ENCODE measurements at places on chromosomes 13 and 19.
A peak's percentile ranks its signal among the peaks of the same experiment; 100 is the strongest.

GRCh38 chr13:53782488-53782961 lies 753.9 kb downstream of the OLFM4 start:
- DNase-seq, result no peak

DNA sequence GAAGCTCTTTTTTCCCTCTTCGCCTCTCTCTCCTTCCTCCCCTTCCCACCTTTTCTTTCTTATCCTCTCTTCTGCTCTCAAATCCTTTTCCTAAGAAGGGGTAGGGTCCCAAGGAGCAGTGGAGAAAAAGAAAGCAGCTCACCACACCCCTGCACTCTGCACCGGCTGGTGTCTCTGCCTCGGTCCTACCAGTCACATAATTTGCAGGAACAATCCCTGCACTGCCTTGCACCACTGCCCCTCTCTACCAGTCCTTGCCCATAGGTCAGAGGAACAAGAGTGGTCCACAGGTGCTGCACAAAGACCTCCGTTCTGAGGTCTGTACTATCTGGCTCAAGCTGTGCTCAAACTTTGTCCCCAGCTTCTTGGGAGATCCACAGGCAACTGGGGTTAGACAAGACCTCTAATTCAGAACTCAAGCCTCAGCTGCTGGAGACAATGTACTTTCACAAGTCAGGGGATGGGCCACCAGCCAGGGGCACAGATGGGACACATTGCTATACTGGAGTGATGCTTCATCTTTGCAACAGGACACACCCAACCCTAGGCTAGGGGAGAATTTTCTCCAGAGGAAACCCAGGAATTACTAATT lies 125.4 kb upstream of the ZNF507 start:
- DNase-seq, result no peak

- no peak for DNase-seq
Measured at GRCh38 chr19:34057155-34057554, 115.1 kb upstream of the LSM14A start.

DNA sequence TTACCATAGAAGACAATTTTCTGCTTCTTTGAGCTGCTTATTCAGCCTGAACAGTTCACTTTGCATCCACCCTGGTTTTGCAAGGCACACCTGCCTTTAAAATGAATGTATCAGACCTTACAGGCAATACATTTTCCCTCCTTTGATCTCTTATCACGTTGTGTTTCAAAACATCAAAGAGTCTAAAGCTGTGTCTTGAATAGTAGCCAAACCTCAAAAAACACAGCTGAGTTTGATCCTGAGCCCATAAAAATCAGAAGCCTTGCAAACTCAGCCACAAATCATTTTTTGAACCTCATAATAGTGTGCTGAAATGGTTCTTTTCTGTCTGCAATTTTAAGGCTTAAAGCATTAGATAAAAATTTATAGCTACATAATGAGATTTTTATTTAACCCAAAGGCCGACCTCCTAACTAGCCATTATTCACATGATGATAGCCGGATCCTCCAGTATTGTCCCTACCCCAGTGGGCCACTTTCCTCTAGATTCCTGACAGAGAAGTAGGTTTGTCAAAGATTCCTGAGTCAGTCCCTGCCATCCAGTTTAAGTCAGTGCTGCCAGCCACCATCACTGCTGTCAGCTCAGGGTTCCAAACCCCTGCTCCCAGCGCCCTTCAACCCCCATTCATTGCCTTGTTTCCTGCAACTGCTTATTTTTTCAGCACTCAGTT lies 71.8 kb downstream of the CAB39L start:
- DNase-seq, result no peak

DNA sequence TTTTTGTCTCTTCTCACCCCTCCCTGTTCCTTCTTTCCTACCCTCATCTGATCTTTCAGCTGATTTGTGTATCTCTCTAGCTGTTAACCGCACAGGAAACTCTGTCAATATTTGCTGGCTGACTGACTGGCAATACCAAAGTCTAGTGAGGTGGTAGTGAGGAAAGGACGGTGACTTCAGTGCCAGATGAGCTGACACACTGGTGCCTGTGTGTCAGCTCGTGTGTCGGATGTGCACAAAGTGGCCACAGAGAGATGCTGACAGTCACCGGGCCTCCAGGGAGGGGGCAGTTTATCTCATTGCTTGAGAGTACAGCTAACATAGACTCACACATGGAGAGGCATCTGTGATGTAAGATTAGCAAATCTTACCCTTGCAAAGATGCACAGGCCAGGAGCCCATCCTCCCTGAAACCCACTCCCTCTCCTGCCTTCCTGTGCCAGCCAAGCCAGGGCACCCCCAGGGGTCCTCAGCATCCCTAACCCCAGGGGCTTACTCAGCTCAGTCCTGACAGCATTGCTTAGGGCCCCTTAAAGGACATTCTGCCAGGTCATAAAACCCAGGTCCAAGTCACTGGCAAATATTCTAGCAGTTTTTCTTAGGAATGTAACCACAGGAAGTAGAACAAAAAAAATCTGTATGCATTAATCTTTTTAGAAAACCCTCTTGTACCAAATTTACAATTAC lies 80.2 kb downstream of the SHISA2 start:
- no peak for DNase-seq

- no peak for DNase-seq
Measured at GRCh38 chr13:49300276-49300675, 52.6 kb downstream of the CDADC1 start.

GRCh38 chr13:59416561-59416960 lies 747.2 kb downstream of the DIAPH3 start:
- DNase-seq, result no peak

GRCh38 chr13:48896312-48896711 lies 79.4 kb upstream of the FNDC3A start:
- no peak for DNase-seq

- no peak for DNase-seq
Measured at GRCh38 chr19:33098055-33098534, 17.1 kb downstream of the GPATCH1 start.

GRCh38 chr19:24029941-24030636 lies 56.9 kb upstream of the ZNF254 start:
- DNase-seq, result no peak

GRCh38 chr13:112956571-112957294 lies 12.3 kb upstream of the MCF2L start:
- no peak for DNase-seq

DNA sequence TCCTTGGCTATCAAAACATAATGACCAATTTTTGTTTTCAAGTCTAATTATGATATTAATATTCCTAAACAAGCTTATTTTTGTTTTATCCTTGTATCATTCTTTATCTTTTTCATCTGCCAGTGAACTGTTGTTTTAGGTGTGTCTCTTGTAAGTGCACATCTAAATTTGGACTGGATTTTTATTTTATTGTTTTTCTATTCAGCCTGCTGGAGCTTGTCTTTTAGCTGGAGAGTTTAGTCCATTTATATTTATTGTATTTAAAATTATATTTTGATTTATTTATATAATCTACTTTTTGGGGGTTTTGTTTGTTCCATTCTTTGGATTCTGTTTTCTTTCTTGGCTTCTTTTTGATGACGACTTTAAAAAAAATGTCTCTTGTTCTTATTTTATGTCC lies 159.0 kb downstream of the PCCA start:
- no peak for DNase-seq

GRCh38 chr13:112325920-112326645 lies 50.1 kb upstream of the SPACA7 start:
- DNase-seq, result no peak

- no peak for DNase-seq
Measured at GRCh38 chr13:74210693-74211393, 76.6 kb upstream of the KLF12 start.

- no peak for DNase-seq
Measured at GRCh38 chr13:95516492-95516891, 36.0 kb upstream of the CLDN10 start.

GRCh38 chr13:42852136-42852535 lies 70.8 kb downstream of the FAM216B start:
- DNase-seq, result no peak

GRCh38 chr19:32373585-32374295 lies 28.3 kb downstream of the ZNF507 start:
- DNase-seq, result no peak

DNA sequence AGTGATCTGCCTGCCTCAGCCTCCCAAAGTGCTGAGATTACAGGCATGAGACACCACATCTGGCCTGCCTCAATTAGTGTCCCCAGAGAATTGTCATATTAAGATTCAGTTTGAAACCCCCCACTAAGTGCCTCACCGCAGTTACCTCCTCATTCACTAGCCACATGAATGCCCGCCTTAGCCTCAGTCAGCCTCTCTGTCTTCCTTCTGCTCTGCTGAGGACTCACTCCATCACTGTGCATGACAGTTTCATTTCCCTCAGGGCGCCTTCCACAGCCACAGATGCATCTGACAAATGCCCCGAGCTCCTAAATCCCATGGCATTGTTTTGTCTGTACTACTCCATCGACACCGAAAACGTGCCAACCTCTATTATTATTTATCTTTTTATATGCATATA lies 23.3 kb downstream of the MIPEP start:
- DNase-seq, result no peak

DNA sequence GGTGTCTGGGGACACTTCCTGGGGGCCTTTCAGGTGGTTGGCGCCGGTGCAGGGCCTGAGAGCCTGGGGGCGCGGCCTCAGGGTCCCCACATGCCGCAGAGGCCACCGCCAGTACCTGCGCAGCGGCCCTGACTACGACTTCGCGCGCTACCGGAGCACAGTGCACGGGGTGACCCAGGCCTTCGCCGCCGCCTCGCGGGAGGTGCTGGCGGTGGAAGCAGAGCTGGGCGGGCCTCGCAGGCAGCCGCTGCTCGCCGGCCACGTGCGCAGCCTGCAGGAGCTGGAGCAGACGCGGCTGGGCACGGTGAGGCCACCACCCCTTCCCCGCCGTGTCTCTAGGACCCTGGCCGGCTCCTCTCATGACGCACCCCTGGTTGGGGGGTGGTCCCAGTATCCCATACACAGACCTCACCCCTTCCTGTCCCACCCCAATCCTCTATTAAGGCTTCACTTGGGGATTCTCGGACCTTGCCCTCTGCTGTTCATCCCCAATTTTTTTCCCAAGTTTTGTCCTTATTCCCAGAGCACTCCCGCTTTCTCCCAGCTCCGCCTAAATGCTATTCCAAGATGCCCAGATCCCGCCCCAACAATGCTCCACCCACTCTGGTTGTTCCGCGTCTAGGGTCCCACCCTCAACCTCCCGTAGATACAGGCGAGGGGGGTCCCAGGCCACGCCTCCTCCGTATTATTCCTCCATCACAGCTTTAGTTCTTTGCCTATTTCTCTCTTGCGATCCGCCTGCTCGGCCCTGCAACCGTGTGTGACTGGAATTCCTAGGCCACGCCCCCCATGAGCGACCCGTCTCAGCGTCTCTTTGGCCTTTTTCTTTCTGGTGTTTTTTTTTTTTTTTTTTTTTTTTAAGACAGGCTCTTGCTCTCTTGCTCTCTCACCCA lies 1.0 kb downstream of the REX1BD start:
- DNase-seq, result peak; percentile 72

Data from ovary (tissue), 10 donors.